ENCODE measurements at places on chromosomes 6 and 20. TPM values are rescaled to one million over a fixed set of nuclear protein-coding genes. Genes with fewer than 3 reads are reported as not detected.
A peak's percentile ranks its signal among the peaks of the same experiment; 100 is the strongest.

Gene ZFP57
- 13.5 TPM for total RNA-seq

Gene ZMYND8
- 51.5 TPM for total RNA-seq

Gene PTPRT
- total RNA-seq: not detected

Gene FOXA2
- total RNA-seq: not detected

Gene NEURL2
- 5.3 TPM for total RNA-seq

Gene SLC35F1
- total RNA-seq: not detected

DNA sequence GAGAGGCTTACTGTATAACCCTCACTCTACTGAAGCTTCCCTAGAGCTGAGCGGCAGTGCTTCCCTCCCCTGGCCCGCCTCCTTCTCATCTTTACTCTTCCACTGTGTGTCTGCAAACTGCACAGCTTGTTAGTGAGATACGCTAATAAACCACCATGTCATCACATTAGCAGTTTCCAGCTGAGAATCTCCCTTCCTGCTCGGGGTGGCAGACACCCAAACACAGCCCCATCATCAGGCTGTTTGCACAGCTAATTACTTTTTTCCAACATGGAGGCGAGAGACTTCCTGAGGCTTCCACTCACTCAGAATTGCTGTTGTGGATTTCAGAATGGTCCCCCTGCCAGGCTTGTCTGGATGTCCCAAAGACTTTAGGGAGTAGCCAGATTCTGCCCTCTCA lies 444.9 kb upstream of the SULF2 start:
- H3K27ac ChIP-seq: no peak overlapping the region
- H3K27me3 ChIP-seq: no peaks in the 10 kb centered on the region
- no peak for DNase-seq
- H3K4me3 ChIP-seq: no peak overlapping the region

DNA sequence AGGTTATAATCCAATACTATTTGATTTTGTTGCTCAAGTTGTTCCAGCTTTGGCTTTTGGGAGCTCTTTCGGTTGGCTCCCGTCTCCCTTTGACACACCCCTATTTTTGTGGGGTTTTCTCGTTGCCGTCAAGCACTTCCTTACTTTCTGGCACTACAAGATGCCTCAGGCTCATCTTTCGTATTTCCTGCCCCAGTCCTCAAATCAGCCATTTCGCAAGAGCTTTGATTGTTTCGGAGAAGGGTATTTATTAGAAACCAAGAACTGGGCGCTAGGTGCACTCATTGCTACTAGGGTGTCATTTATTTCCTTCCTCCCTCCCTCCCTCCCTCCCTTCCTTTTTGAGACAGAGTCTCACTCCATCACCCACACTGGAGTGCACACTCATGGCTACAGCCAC lies 13.3 kb upstream of the SOX12 start:
- DNase-seq: no peak
- no peak overlapping the region for H3K4me3 ChIP-seq
- H3K27ac ChIP-seq: no peak overlapping the region

DNA sequence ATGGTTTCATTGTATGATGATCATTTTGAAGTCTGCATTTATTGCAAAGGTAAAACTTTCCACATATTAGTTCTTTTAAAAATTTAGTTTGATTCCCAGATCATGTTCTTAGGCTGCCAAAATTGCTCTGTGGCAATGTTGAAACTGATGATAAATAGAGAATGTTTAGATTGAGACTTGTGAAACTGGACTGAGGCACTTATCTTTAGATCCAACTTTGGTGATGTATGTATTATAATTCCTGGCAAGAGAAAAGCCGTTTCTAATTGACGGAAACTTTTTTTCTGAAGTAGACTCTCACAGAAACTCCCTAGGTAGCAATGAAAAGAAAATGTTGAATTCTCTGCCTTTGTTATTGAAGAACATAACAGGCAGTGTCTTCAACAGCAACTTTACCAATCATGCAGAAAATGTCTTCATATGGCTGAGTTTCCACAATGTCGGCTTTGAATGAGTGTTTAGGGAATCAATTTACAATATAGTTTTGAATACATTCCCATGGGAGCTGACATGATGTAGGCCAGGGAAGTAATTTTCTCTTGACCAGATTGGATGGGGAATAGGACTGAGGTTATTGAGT lies 456.2 kb downstream of the CD109 start:
- H3K4me3 ChIP-seq: no peak overlapping the region
- H3K36me3 ChIP-seq: no peaks in the 10 kb centered on the region
- no peak for DNase-seq
- no peak overlapping the region for H3K27ac ChIP-seq
- H3K4me1 ChIP-seq: no peaks in the 10 kb centered on the region

DNA sequence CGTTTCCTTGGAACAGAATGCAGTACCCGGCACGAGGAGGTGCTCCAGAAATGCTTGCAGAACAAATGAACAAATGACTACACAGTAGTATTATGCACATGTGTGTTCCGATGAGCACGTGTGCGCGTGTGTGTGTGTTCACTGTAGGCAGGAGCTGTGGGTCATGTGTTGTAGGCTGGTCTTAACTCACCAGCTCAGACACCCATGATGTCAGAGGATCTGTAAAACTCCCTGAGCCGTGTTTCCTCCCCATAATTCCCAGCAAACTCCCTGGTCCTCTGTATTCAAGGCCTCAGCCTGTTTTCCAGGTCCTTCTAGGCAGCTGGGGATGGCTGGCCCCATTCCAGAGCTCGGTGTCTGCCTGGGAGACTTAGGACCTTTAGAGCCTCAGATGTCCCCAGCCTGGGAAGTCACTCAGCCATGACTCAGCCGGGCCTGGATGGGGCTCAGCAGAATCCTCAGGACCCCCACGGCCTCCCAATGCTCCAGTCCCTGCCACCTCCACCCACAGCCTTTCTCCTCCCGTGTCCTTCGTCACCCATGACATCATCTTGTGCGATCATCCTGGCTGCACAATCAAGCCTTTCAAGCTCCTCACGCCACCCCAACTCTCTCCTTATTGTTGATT lies 475.0 kb upstream of the SULF2 start:
- no peak overlapping the region for H3K27ac ChIP-seq
- H3K36me3 ChIP-seq: no peaks in the 10 kb centered on the region
- no peak overlapping the region for H3K4me3 ChIP-seq
- no peaks in the 10 kb centered on the region for H3K4me1 ChIP-seq
- no peak for DNase-seq
- peaks cover 14% of the 10 kb centered on the region for H3K27me3 ChIP-seq

DNA sequence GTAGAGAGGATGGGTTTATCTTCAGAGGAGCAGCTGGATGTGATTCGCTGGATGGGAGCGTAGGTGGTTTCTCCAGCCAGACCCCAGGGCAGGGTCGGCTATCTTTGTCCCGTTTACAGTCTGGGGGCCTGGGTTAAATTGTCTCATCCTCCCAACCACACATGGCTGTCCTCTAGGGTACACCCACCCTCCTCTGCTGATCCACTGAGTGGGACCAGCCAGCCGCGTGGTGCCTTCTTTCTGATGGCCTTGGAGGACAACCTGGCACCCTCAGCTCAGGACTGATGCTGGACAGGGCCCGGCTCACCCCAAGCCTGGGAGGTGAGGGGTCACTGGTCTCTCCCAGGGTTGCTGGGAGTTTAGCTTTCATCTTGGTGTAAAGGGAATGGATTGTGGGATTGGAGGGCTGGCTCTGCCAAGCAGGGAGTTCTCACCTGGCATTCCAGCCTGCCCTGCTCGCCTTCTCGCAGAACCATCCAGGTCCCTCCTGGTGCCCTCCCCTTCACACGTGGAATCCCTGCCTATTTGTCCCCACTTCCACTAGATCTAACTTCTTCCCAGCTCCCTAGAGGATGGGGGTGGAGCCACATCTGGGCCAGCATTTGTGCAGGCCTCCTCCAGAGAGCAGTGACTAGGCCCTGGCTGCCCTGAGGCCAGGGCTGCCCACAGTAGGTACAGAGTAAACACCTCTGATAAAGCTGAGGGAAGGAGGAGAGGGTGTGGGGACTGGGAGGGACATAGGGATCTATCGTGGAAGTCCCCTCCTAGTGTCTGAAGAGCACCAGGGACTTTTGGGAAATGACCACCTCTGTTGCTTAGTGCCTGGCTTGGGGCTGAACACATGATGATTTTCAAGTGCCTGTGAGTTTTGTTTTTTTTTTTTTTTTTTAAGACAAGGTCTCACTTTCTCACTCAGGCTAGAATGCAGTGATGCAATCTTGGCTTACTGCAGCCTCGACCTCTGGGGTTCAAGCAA lies 1.6 kb downstream of the ITPR3 start:
- peaks cover 3% of the 10 kb centered on the region for H3K27me3 ChIP-seq
- peaks cover 47% of the 10 kb centered on the region for H3K4me1 ChIP-seq
- peak overlapping the region; percentile 88 for H3K4me3 ChIP-seq
- peak overlapping the region; percentile 76 for H3K27ac ChIP-seq

DNA sequence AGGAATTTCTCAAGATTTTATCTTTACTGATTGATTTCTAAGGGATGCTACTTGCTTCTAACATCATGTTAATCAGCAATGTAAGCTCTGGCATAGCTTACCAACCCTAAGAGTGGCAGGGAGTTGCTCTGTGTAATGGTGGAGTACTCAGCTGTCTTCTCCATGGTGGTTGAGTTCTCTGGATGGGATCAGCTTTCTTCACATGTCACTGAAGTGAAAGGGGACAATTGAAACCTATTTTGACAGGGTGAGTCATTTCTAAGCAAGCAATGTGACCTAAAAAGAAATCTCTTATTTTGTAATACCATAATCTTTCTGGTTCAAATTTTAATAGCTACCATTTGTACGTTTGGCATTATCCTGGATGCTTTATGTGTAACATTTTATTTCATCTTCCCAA lies 430.4 kb downstream of the GJA1 start:
- no peaks in the 10 kb centered on the region for H3K36me3 ChIP-seq
- H3K27ac ChIP-seq: no peak overlapping the region
- no peak overlapping the region for H3K4me3 ChIP-seq
- H3K4me1 ChIP-seq: no peaks in the 10 kb centered on the region
- peaks cover 6% of the 10 kb centered on the region for H3K27me3 ChIP-seq

DNA sequence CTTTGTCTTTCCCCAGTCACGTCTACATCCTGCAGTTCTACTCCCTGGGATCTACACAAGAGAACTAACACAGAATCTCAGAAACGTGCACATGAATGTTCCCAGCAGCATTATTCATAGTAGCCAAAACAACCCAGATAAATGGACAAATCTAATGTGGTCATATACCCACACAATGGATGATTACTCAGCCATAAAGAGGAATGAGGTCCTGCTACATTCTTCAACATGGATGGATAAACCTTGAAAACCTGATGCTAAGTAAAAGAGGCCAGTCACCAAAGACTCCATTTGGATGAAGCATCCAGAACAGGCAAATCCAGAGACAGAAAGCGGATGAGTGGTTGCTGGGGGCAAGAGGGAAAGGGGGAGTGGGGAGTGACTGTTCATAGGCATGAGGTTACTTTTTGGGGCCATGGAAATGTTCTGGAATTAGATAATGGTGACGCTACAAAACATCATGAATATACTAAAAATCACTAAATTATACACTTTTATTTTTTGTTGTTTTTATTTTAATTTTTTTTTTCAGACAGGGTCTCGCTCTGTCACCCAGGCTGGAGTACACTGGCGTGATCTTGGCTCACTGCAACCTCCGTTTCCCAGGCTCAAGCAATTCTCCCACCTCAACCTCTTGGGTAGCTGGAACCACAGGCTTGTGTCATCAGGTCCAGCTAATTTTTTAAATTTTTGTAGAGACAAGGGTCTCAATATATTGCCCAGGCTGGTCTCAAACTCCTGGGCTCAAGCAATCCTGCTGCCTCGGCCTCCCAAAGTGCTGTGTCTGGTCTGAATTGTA lies 50.8 kb upstream of the DSN1 start:
- H3K36me3 ChIP-seq: no peaks in the 10 kb centered on the region
- H3K27ac ChIP-seq: no peak overlapping the region
- H3K27me3 ChIP-seq: no peaks in the 10 kb centered on the region
- peaks cover 22% of the 10 kb centered on the region for H3K4me1 ChIP-seq

DNA sequence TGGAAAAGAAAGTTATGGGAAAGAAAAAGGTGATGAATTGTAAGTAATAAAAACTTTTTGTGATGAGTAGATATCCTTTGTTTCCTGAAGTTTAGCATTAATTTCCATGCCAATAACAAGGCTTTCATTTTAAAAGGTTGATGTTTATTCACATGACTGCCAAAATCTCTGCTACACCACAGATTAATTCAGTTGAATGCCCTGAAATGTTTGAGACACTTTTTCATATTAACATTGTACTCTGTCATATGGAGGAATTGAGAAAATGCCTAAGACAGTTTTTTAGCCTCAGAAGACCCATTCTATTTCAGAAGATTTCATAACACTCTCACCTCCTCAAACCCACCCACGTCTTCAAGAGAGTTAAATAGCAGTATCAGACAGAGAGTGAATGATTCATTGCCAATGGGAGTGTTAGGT lies 115.5 kb downstream of the ADGRG6 start:
- no peak for DNase-seq
- no peaks in the 10 kb centered on the region for H3K27me3 ChIP-seq
- no peak overlapping the region for H3K4me3 ChIP-seq
- no peaks in the 10 kb centered on the region for H3K36me3 ChIP-seq
- H3K27ac ChIP-seq: no peak overlapping the region

DNA sequence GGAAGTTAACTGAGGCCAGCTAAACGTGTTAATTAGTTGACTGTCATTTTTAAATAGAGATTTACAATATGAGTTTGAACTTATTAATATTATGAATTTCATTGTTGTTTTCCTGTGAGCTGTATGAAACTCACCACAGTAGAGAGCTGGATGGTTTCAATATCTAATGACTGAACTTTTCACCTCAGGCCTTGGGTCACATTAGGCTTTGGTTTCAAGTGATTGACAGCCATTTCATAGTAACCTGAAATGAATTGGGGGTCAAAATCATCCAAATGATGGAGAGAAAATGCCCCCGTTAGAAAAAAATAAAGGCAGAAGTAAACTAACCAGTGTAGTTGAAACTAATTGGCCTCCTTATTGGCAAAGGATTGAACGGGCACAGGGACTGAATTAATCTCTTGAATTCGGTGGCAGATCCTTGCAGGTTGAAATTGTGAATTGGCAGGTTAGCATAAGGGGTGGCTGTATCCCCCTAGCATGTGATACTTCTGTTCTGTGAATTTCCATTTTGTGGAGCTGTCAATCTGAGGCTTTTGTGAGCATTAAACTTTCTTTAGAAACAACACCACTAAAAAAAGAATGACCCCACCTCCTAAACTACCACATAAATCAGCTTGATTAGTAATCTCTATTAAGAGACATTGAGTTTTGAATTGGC lies 155.1 kb upstream of the MMS22L start:
- peaks cover 2% of the 10 kb centered on the region for H3K27me3 ChIP-seq
- H3K4me1 ChIP-seq: no peaks in the 10 kb centered on the region
- no peak overlapping the region for H3K27ac ChIP-seq
- no peak overlapping the region for H3K4me3 ChIP-seq

DNA sequence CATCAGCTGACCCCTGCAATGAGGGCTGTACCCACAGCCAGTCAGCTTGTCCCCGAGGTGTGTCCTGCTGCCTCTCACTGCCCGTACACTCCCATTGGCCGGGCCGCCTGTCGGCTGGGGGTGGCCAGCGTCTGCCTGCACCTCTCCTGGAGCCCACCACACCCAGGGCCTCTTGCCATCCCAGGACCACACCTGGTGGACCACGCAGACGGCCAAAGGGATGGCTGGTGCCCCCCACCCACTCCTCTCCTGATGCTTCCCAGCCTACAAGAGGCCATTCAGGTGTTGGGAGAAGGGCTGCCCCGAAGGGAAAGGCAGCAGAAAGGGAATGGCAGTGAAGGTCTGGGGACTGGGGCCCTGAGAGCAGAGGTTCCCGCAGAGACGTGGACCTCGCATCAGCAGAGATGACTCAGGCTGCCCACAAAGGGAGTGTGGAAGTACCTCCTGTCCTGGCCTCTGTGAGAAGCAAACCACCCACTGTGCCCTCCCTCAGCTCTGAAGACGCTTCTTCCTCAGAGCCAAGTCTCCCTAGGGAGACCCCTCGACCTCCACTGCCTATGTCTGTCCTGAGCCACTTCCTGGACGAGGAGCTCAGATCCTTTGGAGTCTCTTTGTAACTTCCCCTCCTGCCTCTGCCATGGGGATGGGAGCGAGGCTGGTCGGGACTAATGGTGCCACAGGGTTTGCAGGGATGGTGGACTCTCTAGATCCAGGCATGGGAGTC lies 60.9 kb downstream of the PYGB start:
- DNase-seq: no peak
- peaks cover 8% of the 10 kb centered on the region for H3K36me3 ChIP-seq
- H3K4me1 ChIP-seq: peaks cover 19% of the 10 kb centered on the region
- H3K27ac ChIP-seq: no peak overlapping the region
